ENCODE measurements at places on chromosomes 6 and 20.
A peak's percentile ranks its signal among the peaks of the same experiment; 100 is the strongest.

DNA sequence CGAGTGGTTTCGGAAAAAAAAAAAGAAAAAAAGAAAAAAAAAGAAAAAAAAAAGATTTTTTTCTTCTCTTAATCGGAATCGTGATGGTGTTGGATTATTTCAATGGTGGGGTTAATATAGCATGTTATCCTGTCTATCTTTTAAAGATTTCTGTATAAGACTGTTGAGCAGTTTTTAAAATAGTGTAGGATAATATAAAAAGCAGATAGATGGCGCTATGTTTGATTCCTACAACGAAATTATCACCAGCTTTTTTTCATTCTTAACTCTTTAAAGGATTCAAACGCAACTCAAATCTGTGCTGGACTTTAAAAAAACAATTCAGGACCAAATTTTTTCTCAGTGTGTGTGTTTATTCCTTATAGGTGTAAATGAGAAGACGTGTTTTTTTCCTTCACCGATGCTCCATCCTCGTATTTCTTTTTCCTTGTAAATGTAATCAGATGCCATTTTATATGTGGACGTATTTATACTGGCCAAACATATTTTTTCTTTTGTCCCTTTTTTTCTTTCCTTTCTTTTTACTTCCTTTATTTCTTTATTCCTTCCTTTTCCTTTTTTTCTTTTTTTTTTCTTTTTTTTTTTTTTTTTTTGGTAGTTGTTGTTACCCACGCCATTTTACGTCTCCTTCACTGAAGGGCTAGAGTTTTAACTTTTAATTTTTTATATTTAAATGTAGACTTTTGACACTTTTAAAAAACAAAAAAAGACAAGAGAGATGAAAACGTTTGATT is 3.6 kb downstream of the SOX4 start:
- DNase-seq: no peak

- no peak for DNase-seq
These were observed 143.2 kb downstream of the MBOAT1 start for GRCh38 chr6:20069021-20069522.

DNA sequence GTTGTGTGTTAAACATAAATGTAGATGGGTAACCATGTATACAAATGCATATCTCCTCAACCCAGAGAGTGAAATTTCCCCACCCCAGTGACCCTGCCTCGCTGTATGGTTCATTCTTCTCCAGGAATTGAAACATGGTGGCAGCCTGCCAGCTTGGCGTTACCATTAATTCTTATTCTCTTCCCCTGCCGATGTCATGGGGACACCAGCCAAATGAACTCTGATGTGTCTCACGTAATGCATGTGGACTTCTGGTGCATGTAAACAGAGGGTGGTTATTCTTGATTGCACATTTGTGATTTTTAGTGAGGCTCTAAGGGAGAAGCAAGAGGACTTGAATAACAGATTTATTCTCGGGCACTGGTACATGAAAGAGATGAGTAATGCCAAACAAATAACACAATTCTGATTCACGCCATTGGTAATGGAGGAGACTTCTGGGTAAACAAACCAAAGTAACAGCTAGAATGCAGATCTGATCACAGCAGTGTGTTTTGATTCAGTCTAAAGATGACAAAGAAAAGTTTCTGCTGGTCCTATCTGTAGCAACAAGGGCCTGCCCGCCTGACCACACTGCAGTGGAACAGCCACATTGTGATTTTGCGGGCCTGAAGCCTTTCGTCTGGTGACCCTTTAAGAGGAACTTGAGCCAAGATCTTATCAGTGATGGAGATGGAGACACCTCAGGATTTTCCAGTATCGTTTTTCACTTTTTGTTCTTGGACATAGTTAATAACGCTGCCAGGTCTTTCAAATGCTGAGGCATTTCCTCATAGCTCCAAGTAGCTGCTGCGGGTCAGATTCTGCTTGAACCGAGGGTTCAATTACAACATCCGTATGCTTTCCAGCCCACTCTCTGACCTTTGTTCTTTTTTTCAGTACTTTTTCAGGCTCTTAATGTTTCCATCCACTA is 171.8 kb upstream of the AKAP12 start:
- DNase-seq: no peak

DNA sequence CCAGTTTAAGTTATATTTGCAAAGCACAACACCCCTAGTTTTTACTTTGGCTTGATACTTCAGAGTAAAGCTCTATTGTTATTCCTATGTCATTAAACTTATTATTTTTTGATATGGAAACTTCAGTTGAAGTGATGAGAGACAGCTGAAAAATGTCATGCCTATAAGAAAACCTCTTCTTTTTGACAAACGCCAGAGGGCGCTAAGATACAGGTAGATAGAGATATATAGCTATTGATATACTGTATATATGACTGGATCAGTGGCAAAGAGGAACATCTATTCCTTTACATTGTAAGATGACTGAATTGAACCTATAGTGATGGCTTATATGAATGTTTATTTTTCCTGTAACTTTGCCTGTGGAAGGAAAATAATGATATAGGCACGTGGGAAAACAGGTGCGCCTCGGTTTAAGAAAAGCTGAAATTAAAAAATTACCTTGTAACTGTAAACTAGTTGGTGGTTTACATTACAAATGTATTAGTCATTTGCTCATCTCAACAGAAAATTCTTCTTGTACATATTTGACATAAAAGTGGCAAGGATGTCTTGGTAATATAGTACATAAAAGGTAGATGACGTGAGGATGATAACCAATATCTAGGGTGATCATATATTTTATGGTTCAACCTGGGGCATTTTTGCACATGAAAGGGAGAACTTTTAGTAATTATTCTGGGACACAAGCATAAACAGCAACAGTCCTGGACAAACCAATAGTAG is 74.1 kb downstream of the LAMA4 start:
- peak; percentile 2 for DNase-seq

GRCh38 chr6:9057937-9058336 is 622.6 kb upstream of the SLC35B3 start:
- DNase-seq: no peak
